ENCODE measurements at places on chromosomes 13 and 19. TPM values are rescaled to one million over a fixed set of nuclear protein-coding genes. Genes with fewer than 3 reads are reported as not detected.

DNA sequence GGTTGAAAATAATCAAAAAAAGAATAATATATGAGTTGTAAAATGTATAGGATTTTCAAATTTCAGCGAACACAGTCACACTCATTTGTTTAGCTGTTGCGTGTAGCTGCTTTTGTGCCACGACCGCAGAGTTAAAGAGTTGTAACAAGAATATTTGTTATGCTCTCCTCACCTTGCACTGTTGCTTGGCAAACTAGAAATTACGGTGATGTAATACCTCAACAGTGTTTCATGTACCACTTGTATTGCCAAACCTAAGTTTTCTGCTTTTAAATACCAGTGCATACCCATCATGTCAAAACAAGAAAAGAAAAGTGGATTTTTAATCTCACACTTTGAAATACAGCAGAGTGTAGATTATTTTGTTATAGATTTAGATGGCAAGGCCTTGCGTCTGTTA lies 201.1 kb downstream of the NBEA start:
- no peak for DNase-seq

- no peak for DNase-seq
Measured at GRCh38 chr13:81990652-81991051, 1649.7 kb upstream of the SPRY2 start.

- DNase-seq, result no peak
Measured at GRCh38 chr13:99978799-99979452, 2.7 kb upstream of the ZIC2 start.

DNA sequence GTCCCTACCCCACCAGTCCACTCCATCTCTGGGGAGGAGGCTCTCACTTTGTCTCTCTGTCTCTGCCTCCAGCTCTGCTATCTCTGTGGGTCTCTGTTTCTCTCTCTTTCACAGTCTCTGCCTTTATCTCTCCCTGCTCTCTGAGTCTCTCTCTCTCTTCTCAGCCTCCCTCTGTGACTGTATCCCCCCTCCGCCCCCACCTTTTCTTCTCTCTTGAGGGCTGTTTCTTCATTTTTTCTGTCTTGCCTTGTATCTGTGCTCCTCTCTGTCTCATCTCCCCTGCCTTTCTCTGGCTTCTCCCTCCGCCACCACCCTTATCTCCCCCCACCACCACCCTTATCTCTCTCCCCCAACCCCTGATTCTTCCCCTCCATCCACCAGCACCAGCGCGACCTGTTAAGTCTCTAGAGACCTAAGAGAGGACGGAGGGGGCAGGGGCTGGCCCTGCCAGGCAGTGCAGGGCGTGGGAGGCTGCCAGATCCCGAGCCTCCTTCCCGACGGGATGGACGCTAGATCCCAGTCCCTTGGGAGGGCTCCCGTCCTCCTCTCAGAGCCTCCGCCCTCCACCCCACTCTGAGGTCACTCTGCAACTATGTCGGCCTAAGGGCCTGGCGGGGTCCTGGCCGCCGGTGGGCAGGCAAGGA lies 1.0 kb downstream of the AXL start:
- DNase-seq, result no peak

GRCh38 chr13:94548821-94549231 lies 47.1 kb downstream of the TGDS start:
- DNase-seq, result no peak

DNA sequence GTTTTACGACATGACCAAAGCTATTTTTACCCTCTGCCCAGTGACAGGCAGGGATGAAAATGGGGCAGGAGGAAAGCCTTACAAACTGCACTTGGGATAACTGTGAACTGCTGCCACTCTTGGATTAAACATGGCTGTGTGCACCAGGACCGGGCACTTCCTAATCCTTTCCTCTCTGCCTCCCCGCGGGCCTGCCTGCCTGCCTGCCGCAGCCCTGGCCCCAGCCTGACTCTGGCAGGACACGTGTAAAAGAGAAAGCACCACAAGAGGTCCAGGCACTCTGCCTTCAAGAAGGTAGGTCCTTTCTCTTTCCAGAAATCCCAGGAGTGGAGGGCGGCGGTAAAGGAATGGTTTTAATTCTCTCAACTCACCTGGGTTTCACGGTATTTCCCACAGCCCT lies 4.8 kb downstream of the TSHZ3 start:
- no peak for DNase-seq

GRCh38 chr19:2039089-2039958 lies 11.7 kb downstream of the MKNK2 start:
- DNase-seq, result no peak

DNA sequence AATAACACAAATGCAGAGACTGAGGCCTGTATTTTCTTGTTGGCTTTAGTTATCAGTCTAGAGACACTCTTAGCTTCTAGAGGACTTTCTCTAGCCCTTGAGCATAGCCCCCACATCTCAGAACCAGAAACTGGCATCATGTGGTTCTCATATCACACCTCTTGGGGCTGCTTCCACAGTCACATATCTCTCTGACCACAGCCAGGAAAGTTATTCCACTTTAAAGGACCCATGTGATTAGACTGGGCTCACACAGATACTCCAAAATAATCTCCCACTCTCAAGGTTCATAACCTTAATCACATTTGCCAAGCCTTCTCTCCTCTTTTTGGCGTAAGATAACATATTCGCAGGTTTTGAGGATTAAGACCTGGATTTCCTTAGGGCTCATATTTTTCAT lies 846.9 kb upstream of the MIR17HG start:
- DNase-seq, result no peak

GRCh38 chr19:4199699-4200293 lies 17.3 kb downstream of the ANKRD24 start:
- DNase-seq, result no peak

DNA sequence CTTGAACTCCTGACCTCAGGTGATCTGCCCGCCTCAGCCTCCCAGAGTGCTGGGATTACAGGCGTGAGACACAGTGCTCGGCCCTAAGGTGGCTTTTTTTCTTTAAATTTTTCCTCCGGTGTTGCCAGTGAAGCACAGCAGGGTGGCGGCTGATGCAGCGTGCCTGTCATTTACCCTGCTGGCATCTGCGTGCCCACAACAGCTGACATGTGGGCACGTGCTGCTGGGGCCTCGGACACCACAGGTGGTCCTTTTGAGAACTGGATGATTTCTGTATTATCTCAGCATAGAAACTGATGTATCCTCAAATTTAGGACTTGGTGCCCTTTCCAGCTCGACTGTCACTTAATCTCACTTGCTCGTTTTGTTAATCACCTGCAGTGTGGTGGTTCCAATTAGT lies 31.2 kb upstream of the TEX29 start:
- no peak for DNase-seq

GRCh38 chr19:16928351-16928750 lies 39.6 kb downstream of the F2RL3 start:
- DNase-seq, result no peak

DNA sequence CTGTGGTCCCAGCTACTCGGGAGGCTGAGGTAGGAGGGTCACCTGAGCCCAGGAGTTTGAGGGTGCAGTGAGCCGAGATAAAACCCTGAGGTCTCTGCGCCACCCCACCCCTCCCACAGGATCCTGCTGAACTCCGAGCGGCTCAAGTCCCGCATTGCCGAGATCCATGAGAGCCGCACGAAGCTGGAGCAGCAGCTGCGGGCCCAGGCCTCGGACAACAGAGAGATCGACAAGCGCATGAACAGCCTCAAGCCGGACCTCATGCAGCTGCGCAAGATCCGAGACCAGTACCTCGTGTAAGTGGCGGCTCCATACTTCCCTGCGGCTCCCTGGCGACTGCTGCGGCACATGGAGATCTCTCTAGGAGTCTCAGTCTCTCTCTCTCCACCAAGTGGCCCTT lies 6.6 kb upstream of the IFI30 start:
- no peak for DNase-seq

- no peak for DNase-seq
Measured at GRCh38 chr13:50309882-50310594, 294.8 kb downstream of the KCNRG start.

DNA sequence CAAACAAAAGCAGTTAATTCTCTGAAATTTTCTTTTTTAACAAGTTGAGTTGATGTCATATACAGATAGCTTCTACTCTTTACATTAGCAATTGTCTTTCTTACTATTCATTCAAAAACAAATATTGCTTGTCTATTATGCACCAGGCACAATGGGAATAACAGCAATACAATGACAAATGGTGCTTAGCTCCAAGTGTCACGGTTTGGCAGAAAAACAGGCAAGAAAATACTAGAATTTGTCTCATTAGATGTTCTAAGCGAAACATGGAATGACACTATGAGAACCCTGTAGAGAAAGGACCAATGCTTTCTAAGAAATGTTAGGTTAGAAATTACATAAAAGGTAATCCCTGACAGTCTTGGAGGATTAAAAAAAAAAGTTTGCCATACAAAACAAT lies 187.6 kb downstream of the PCDH9 start:
- no peak for DNase-seq

- DNase-seq, result no peak
Measured at GRCh38 chr13:98195054-98195791, 18.2 kb upstream of the RNF113B start.

GRCh38 chr13:91280801-91281200 lies 66.7 kb upstream of the MIR17HG start:
- no peak for DNase-seq

NCCRP1 gene
- 0.05 TPM for total RNA-seq

IGFL2 gene
- not detected for total RNA-seq

C19orf67 gene
- total RNA-seq, result not detected

TLE6 gene
- total RNA-seq, result 4.7 TPM

KIR3DL1 gene
- not detected for total RNA-seq

SLC17A7 gene
- total RNA-seq, result 0.17 TPM

Measured in NCI-H460 (cell line).